ENCODE measurements at places on chromosomes 2 and 18.

GRCh38 chr2:45567288-45567963 lies 43.6 kb downstream of the SRBD1 start:
- DNase-seq: no peak

GRCh38 chr2:54208364-54209240 lies 47.4 kb downstream of the TSPYL6 start:
- DNase-seq: peak; percentile 45

DNA sequence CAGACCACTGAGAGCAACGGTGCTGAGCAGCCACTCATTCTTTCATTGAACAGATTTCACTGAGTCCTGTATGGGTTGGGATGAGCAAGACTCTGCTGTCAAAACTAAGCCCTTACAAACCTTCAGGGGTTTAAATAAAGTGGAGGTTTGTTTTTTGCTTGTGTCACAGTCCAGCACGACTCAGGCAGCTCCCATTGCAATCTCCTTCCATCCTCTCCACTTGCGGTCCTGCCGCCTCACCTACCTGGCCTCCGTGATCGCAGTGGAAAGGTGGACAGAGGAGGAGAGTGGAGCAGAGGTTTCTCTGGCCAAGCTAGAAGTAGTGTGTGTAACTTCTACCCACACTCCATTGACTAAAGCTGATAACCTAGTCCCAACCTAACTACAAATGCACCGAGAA lies 332.2 kb downstream of the ZNF516 start:
- DNase-seq: no peak

GRCh38 chr2:186407611-186408010 lies 78.4 kb upstream of the ZC3H15 start:
- DNase-seq: no peak

DNA sequence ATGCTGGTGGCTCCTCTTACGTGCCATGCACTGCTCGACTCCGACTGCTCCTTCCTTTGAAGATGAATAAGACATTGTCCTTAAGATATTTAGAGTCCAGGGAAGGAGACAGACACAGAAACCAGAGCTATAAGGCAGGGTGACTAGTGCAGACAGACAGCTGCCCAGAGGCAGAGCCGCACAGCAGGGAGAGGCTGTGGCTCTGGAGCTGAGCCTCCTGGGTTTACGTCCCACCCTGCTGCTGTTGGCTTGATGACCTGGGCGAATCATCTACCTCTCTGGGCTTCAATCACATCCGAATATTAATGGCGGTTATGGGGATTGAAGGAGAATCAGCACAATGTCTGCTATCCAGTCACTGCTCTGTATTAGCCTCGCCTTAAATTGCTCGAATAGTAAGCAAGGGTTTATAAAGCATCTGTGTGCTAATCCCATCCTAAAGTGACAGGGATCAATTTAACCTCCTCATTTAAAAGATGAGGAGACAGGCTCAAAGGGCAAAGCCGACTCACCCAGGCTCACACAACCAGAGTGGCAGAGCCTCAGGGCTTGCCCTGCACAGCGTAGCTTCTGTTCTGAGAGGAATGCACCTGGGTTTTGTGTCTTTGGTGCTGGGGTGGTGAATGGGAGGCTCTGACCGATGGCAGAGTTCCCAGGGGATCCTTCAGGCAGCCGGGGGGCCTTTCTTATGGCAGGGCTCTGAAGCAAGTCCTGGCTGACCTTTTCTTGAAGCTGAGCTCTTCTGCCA lies 284.1 kb downstream of the MYCN start:
- no peak for DNase-seq

- no peak for DNase-seq
Observed at GRCh38 chr18:78031589-78031988, 781.9 kb downstream of the GALR1 start.

All from AG20443 (cell line).